ENCODE measurements at places on chromosomes 12 and 14. TPM values are rescaled to one million over a fixed set of nuclear protein-coding genes. Genes with fewer than 3 reads are reported as not detected.

Gene RHEBL1
- total RNA-seq = 0.32 TPM

Gene SEC23A
- 85.5 TPM for total RNA-seq

Gene AGAP2
- 7.5 TPM for total RNA-seq

Gene ANO4
- total RNA-seq = 0.32 TPM

Gene RIN3
- total RNA-seq = 14.7 TPM

Gene FGF6
- total RNA-seq = not detected

Gene LRP1-AS
- total RNA-seq = not detected

All from left ventricle myocardium superior (tissue), 1 donor.